CD4-positive, alpha-beta T cell (primary cell): ENCODE measurements at places on chromosomes 1 and 21. TPM values are rescaled to one million over a fixed set of nuclear protein-coding genes. Genes with fewer than 3 reads are reported as not detected.

OR2T8 gene
- 0.25 TPM for total RNA-seq

TGFB2 gene
- 0.11 TPM for total RNA-seq

THEM5 gene
- total RNA-seq, result not detected

- H3K36me3 ChIP-seq, result peaks cover 5% of the 10 kb centered on the region
- no peak overlapping the region for H3K27ac ChIP-seq
- no peaks in the 10 kb centered on the region for H3K4me1 ChIP-seq
- H3K27me3 ChIP-seq, result no peaks in the 10 kb centered on the region
- no peak overlapping the region for H3K4me3 ChIP-seq
These were observed 15.4 kb downstream of the CTH start for GRCh38 chr1:70426154-70427131.

DNA sequence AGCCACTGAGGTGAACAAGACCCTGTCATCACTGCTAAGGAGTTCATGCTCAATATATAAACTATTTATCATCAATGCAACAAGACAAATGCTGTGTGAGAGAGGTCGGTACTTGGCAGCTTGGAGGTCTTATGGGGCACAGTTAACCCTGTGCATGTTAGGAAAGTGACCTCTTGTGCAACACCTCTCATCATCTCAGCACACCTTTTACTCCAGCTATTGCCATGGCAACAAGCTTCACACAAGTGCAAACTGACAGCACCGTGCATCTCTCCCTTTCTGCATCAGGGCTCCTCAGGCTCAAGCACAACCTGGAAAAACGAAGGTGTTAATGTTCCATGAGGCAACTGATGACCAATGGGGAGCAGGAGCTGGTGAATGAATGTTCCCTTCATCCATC, 14.7 kb upstream of the MYSM1 start:
- no peak for DNase-seq
- no peaks in the 10 kb centered on the region for H3K36me3 ChIP-seq
- H3K4me3 ChIP-seq, result no peak overlapping the region
- H3K4me1 ChIP-seq, result peaks cover 20% of the 10 kb centered on the region
- no peaks in the 10 kb centered on the region for H3K27me3 ChIP-seq

GUCA2B gene
- not detected for total RNA-seq

DNA sequence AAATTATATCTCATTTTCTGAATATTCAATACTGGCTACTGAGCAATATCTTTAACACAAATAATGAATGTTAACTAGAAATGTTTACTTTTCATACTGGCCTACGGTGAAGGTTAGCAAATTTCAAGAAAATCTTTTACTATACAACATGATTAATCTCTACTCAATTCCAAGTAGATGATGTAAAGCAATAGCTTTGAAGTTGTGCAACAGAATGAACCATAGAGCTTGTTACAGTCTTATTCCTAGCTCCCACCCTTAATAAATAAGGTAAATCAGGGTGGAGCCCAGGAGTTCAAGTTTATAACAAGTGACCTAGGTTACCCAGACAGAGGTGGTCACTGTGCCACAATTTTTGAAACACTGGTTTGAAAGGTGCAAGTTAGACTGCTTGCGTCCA, 1678.1 kb downstream of the KCNT2 start:
- H3K27ac ChIP-seq, result no peak overlapping the region
- DNase-seq, result no peak
- H3K4me3 ChIP-seq, result no peak overlapping the region
- H3K27me3 ChIP-seq, result no peaks in the 10 kb centered on the region
- H3K36me3 ChIP-seq, result no peaks in the 10 kb centered on the region

DNA sequence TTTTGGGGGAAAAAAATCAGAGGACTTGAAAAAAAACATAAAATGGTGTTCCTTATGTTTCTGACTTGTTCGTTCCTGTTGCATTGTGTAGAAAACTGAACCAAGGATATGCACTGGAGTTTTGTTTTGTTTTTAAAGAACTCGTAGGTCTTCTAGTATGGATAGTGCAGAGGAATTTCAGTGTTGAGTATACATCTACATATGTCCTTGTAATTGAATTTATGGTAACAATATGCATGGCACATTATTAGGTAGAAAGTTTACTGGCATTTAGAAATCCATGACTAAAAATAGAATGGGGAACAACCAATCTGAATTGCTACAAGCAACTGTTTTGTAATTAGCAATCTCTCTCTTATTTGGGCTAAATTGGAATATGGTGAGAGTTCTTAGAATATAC, 188.3 kb upstream of the ZRANB2 start:
- no peaks in the 10 kb centered on the region for H3K4me1 ChIP-seq
- H3K27me3 ChIP-seq, result no peaks in the 10 kb centered on the region
- no peak for DNase-seq
- H3K36me3 ChIP-seq, result no peaks in the 10 kb centered on the region

NUAK2 gene
- 14.9 TPM for total RNA-seq

- peaks cover 14% of the 10 kb centered on the region for H3K4me1 ChIP-seq
- H3K27me3 ChIP-seq, result no peaks in the 10 kb centered on the region
- no peaks in the 10 kb centered on the region for H3K36me3 ChIP-seq
- no peak for DNase-seq
- no peak overlapping the region for H3K27ac ChIP-seq
- no peak overlapping the region for H3K4me3 ChIP-seq
These were observed 77.1 kb downstream of the TOMM20 start for GRCh38 chr1:235051521-235051920.

PLA2G2D gene
- not detected for total RNA-seq

HES4 gene
- 29.0 TPM for total RNA-seq

DNA sequence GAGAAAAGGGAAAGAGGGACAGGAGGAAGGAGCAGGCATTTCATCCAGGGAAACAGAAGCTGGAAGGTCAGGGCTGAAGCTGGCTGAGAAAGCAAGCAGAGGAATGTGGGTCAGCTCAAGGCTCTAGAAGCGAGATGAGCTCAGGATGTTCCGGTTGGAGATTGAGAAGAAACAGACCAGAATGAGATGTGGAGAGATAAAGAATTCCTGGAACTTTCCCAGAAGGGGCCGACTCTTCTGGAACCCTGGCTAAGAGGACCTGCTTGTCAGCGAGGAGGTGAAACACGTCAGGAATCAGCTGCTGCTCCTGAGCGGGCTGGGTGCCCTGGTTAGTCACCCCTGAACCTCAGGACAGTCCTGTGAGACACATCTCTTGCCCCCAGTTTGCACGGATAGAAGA, 75.9 kb downstream of the HUNK start:
- peaks cover 2% of the 10 kb centered on the region for H3K27me3 ChIP-seq
- H3K4me3 ChIP-seq, result no peak overlapping the region
- no peaks in the 10 kb centered on the region for H3K36me3 ChIP-seq
- no peak overlapping the region for H3K27ac ChIP-seq

TTLL7 gene
- not detected for total RNA-seq

GRCh38 chr1:28577738-28578536, 14.1 kb upstream of the RAB42 start:
- H3K27ac ChIP-seq, result no peak overlapping the region
- H3K4me3 ChIP-seq, result no peak overlapping the region
- no peak for DNase-seq
- H3K27me3 ChIP-seq, result no peaks in the 10 kb centered on the region
- H3K4me1 ChIP-seq, result peaks cover 35% of the 10 kb centered on the region
- H3K36me3 ChIP-seq, result peaks cover 55% of the 10 kb centered on the region

GJA8 gene
- total RNA-seq, result not detected

DNA sequence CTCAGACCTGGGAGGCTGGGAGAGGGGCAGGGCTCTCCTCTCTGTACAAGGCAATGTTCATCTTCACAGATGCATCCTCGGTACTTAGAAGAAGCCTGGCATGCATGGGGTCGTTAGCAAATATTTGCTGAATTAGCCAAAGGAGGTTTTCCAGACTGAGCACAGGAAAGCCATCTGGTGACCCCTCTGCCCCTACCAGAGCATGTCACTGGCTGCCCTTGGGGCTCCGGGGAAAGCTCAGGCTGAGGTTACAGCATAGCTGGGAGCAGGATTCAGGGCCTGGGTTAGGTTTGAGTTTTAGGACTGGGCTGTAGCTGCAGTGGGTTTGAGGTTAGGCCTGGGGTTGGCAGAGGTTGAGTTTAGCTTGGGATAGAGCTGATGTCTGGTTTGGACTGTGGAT, 43.4 kb upstream of the ZBTB40 start:
- no peak overlapping the region for H3K4me3 ChIP-seq
- peaks cover 5% of the 10 kb centered on the region for H3K27me3 ChIP-seq
- H3K27ac ChIP-seq, result no peak overlapping the region
- DNase-seq, result no peak

C1orf21 gene
- 0.16 TPM for total RNA-seq

DNA sequence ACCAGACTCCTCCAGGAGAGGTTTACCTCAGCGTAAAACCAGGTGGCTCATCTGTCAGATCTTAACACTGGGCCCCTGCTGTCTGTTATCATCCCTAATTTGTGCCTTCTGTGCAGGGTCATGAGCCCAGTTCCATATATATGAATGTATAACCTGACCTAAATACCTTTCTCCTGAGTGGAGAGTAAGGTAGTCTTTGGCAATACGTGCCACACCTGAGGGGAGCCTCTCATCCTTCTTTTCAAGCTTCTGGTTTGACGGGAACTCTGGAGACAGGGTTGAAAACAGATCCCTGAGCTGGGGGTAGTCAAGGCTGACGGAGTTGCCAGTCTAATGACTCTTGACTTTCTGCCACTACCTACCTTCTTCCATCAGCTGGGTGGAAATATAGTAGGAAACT, 4.1 kb downstream of the SFT2D2 start:
- peaks cover 51% of the 10 kb centered on the region for H3K36me3 ChIP-seq
- no peak for DNase-seq
- H3K4me1 ChIP-seq, result peaks cover 51% of the 10 kb centered on the region
- no peaks in the 10 kb centered on the region for H3K27me3 ChIP-seq
- no peak overlapping the region for H3K4me3 ChIP-seq
